Stimulated activated CD8-positive, alpha-beta memory T cell treated with anti-CD3 and anti-CD28 coated beads, Interleukin-4, amount 100 ng/mL, for 4 hours (primary cell): ENCODE measurements at places on chromosomes 12 and 14.

- no peak for DNase-seq
Observed at GRCh38 chr14:100285913-100286400, 20.3 kb downstream of the SLC25A29 start.

DNA sequence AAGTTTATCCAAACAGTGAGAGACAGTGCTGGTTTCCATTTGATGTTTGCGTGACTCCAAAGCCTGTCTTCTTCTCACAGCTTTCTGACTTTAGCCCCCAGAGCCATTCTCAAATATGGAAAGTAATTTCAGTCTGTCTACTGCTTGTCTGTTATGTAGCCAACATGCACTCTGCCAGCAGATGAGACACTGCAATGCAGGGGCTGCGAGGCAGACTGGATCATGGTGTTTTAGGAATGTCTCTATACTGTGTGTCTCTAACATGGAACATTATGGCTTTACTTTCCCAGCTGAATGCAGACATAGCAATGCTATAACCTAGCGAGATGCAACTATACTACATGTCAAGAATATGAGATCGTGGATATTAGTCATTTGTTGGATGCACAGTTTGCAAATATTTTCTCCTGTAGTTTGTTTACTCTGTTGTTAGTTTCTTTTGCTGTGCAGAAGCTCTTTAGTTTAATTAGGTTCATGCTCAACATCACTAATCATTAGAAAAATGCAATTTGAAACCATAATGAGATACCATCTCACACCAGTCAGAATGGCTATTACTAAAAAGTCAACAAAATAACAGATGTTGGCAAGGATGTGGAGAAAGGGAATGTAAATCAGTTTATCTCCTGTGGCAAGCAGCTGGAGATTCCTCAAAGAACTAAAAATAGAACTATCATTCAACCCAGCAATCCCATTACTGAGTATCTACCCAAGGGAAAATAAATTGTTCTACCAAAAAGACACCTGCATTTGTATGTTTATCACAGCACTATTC, 235.8 kb upstream of the TMTC1 start:
- no peak for DNase-seq

DNA sequence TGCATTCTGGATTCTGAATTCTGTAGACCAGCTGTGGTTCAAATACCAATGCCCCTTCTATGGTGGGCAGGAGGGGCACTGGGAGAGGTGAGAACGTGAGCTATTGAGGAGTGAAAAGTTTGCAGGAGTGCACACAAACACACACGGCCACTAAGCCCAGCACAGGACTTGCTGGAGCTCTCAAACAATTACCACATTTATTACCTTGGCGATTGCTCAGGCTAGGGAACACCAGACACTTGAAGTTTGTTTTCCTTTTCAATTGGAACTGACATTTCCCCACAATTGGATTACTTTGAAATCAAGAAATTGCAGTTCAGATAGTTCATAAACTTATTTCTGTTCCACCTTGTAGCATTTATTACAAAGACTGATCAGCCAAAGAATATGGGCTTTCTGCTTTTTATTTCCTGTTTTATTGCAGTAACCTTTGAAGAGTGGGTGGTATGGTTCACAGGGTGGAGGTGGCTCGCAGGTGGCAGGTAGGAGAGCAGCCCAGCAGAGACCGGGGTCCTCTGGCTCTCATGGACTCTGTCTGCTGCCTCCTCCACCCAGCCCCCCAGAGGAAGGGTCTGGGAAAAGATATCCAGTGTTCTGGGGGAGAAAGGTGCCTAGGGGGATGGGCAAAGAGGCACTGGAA, 429.8 kb upstream of the CCDC196 start:
- DNase-seq = no peak

DNA sequence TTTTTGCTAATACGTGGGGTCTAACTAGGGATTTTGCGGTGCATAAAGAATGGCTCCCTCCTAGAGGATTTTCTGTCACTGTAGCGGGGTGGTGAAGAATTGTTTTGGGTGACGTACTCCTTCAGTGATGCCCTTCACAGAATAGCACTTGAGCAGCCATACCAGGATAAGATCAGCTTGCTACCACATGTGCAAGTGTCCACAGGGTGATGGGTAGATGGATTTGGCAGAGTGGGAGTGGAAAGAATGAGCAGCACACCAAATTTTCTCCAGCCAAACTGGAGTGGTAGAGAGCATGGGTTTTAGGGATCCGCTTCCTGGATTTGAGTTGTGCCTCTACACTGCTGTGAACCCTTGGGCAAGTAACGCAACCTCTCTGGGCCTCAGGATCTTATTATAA, 2.3 kb downstream of the TCP11L2 start:
- DNase-seq = no peak

DNA sequence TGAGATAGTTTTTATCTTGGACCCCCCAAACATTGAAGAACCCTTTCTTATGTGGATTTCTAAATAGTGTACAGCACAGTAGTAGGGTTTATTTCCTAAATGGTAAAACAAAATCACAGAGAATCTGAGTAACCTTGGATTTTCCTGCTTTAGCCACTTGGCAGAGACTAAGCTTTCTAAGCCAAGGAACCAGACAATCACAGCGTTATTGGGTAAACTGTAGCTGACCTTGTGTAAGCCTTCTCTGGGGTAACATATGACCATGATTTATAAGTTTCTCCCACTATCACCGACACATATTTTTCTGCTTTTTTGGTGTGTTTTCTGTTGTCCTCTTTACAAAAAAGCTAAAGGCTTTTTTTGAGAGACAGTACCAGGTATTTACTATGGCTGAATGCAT, 136.3 kb upstream of the PZP start:
- no peak for DNase-seq

- no peak for DNase-seq
Observed at GRCh38 chr12:28618772-28619171, 428.5 kb downstream of the CCDC91 start.

- DNase-seq = no peak
Observed at GRCh38 chr12:12665194-12665593, 30.8 kb downstream of the GPR19 start.

- DNase-seq = no peak
Observed at GRCh38 chr14:99079061-99079727, 192.8 kb downstream of the BCL11B start.

GRCh38 chr14:50057331-50057730, 59.0 kb downstream of the VCPKMT start:
- DNase-seq = no peak

- no peak for DNase-seq
Observed at GRCh38 chr12:128980623-128981022, 127.3 kb downstream of the GLT1D1 start.

DNA sequence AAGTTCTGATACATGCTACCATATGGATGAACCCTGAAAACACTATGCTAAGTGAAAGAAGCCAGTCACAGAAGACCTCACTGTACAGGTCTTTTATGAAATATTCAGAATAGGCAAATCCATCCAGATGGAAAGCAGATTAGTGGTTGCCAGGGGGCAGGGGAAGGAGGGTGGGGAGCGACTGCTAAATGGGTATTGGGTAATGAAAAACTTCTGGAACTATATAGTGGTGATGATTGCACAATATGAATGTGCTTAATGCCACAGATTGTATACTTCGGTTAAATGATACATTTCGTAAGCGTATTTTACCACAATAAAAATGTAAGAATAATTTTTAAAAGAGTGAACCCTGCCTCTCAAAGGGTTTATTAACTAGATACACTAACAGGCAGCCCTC, 11.8 kb upstream of the KSR2 start:
- no peak for DNase-seq

- no peak for DNase-seq
Observed at GRCh38 chr14:94570440-94570839, 9.2 kb downstream of the SERPINA4 start.

DNA sequence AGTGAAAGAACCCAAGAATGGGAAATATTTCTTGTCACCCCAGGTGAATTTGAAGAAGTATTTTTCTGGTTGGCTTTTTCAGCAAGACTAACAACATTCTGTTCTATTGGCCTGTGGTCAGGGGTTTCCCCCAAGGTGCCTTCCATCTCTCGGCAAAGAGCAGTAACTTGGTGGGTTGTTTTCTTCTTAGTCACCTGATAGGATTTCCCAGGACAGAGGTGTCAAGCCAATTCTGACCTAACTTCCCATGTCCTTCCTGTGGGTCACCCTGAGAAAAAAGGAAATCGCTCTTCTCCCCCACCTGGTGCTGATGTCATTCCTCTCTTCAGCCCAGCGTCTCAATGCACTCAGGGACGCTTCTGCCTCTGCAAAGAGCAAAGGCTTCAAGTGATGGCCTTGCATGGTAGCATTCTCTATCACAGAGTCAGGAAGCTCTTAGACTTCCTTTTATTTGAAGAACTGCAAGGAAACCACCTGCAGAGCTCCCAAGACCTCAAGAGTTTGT, 16.1 kb upstream of the IFNG start:
- DNase-seq = peak; percentile 38

- DNase-seq = no peak
Observed at GRCh38 chr14:104442631-104443390, 136.8 kb upstream of the C14orf180 start.

DNA sequence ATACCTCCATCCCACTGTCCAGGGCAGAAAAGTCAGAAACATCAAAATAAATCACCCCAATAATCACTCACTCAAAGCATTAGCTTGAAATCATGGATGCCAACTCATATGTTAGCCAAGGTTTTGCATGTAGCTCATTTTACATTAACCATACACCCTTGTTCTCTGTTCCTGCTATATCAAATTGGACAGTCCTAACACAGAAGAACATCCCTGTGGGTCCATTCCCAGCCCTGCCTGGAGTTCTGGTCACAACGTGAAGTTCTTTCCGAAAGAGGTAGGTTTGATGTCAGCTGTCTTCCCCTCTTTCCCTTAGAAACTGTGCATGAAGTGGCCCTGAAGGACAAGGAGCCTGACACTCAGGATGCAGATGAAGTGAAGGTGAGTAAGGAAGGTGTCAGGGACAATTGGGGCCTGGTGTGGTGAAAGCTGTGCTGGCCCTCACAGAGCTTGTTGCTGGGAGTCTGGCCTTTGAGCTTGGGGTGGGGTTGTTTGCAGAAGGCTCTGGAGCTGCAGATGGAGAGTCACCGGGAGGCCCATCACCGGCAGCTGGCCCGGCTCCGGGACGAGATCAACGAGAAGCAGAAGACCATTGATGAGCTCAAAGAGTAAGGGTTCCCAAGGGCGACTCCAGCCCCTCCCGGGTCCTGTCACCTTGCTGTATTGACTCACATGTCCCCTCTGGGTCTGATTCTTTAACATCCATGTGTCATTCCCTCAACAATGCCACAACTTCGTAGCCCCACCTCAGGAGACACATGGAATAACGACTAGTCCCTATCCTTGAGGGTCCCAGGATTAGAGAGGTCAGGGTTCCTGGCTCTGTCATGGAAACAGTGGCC, 15.0 kb upstream of the PIP4K2C start:
- no peak for DNase-seq

DNA sequence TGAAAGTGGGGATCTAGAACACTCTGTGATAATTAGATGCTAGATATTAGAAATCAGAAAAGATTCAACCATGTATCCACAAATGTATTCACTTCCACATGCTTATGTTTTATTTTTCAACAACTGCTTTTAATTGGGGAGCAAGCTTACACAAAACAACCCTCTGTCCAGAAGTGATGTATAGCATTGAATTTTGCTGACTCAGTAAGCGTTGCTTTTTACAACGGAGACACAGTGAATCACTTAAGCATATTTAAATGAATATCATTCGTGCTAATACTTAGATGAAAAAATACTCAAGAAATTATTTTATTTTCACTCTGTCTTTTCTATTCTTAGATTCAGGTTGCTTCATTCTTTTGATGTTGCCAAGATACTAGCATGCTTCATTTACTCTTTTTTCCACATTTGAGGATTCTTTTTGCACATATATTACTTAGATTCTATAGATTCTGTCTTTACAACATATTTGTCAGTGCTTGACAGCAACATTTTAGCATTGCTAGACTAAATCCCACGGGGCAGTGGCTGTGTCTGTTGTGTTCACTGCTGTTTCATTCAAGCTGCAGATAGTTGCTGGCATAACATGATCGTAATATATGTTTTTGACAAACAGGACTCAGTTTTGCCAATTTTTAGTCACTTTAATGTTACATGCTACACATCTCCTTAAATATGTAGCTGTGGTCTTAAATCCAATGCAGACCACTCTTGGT, 1714.4 kb upstream of the SEL1L start:
- no peak for DNase-seq

DNA sequence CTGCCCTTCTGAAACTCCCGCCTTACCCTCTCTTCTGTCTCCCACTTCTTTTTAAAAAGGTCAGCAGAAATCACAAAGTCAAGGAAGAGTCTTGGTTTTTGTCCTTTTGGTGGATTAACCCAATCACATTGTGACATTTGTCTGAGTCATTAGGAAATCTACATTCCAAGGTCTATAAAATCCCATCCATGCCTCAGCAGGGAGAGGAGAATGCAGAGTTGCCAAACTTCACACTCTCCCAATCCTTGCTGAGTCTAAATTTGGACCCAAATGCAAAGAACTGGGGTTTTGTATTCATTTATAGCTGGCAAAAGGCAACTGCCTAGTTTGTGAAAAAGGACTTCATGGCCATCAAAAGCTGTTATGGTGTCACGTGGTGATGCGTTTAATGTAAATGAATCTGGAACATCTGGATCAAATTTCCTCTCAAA, 67.9 kb downstream of the TMEM30B start:
- DNase-seq = no peak

DNA sequence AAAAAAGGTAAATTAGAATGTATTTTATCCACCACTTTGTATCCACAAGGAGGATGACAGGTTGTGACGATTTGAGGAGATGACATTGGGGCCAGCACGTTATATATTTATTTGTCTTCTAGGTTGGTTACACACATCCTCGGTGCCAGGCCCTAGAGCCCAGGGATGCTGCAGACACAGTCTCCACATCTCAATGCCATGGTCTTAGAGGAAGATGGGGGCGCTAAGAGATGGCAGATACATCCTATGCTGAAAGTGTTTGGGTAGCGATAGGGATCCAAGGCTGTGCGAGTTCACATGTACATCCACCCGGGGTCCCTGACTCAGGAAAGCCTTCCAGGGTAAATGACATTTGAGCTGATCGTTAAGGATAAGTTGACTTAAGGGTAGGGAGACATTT, 193.1 kb upstream of the GSC start:
- DNase-seq = no peak

GRCh38 chr14:51382506-51382905, 142.5 kb downstream of the TMX1 start:
- DNase-seq = no peak

GRCh38 chr14:91350483-91350812, 67.2 kb downstream of the CCDC88C start:
- DNase-seq = no peak

DNA sequence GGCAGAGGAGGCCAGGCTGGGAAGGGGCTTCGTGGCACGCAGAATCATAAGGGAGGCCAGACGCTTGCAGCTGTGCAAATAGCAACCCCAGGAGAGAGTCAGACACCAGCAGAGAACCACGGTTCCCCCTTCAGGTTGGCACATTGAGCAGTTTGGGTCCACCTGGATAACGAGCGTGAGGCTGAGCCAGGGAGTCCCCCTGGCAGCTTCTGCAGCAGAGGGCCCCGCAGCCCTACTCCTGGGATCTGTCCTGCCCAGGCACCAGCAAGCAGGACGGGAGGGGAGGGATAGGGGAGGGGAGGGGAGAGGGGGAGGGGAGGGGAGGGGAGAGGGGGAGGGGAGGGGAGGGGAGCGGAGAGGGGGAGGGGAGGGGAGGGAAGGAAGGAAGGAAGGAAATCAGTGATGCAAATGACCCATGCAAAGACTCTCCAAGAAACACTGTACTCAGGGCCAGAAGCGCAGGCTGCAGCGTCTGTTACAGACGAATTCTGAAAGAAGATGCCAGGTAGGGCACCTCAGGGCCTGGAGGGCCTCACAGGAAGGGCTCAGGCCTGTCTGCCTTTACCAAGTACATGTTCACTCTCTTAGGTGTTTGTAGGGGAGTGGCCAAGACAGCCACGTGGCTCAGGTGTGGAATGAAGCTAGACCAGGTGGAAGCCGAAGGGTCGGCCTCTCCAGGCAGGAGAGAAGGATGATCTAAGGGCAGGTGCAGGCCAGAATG, 32.3 kb upstream of the MMP17 start:
- DNase-seq = no peak
